Thyroid gland (tissue), 4 donors: ENCODE measurements at places on chromosomes 1 and 21.

- DNase-seq, result no peak
These were observed 992 bp upstream of the SSX2IP start for GRCh38 chr1:84691122-84691783.

- DNase-seq, result no peak
These were observed 56.6 kb downstream of the TMEM53 start for GRCh38 chr1:44617703-44618029.

- no peak for DNase-seq
These were observed 37.3 kb downstream of the OLFML2B start for GRCh38 chr1:161986328-161986727.

DNA sequence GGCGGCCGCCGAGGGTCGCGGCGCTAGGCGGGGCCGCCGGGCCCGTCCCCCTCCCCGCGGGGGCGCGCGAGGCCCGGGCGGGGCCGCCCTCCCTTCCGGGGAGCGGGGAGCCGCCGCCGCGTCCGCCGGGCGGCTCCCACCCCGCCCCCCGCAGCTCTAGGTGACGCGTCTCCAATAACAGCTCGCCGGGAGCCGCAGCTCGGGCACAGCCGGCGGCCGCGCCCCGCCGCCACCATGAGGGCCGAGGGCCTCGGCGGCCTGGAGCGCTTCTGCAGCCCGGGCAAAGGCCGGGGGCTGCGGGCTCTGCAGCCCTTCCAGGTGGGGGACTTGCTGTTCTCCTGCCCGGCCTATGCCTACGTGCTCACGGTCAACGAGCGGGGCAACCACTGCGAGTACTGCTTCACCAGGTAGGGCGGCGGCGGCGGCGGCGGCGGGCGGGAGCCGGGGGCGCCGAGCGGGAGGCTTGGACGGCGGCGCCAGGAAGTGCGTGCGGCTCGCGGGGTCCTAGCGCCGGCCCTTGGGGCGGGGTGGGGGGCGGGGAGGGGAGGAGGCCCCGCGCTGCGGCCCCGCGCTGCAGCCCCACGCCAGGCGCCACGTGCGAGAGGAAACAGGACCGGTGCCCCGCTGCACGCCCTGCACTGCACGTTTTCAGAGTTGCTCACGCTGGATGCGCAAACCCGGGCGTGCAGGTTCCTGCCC lies at the start of gene SMYD2:
TSS of gene SMYD2 (plus strand) at position 139 of the 699 bp plus-strand sequence. CDS start at position 235, 96 bp downstream.
- DNase-seq, result peak; percentile 83

- DNase-seq, result no peak
These were observed 132.9 kb downstream of the SYF2 start for GRCh38 chr1:25099343-25099951.

- peak; percentile 79 for DNase-seq
These were observed 11.0 kb upstream of the PGD start for GRCh38 chr1:10387677-10388386.

DNA sequence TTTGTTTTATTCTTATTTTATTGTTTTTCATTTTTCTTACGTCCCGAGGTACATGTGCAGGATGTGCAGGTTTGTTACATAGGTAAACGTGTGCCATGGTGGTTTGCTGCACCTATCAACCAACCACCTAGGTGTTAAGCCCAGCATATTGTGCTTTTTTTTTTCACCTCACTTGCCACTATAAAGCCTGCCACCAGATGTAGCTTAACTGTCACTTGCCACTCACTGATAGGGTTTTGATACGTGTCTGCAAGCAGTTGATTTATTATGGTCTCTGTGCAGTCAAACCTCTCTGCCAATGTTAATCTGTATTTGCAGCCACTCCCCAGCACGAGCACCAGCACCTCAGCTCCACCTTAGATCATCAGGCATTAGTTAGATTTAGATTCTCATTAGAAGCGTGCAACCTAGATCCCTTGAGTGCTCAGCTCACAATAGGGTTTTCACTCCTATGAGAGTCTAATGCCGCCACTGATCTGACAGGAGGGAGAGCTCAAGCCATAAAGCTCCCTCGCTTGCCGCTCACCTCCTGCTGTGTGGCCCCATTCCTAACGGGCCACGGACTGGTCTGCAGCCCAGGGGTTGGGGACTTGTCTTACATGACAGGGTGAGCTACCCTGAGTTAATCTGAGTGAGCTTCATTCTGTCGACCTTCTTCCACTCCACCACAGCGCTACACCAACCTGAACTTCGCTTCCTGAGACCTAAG lies 17.9 kb upstream of the ABCG1 start:
- no peak for DNase-seq

DNA sequence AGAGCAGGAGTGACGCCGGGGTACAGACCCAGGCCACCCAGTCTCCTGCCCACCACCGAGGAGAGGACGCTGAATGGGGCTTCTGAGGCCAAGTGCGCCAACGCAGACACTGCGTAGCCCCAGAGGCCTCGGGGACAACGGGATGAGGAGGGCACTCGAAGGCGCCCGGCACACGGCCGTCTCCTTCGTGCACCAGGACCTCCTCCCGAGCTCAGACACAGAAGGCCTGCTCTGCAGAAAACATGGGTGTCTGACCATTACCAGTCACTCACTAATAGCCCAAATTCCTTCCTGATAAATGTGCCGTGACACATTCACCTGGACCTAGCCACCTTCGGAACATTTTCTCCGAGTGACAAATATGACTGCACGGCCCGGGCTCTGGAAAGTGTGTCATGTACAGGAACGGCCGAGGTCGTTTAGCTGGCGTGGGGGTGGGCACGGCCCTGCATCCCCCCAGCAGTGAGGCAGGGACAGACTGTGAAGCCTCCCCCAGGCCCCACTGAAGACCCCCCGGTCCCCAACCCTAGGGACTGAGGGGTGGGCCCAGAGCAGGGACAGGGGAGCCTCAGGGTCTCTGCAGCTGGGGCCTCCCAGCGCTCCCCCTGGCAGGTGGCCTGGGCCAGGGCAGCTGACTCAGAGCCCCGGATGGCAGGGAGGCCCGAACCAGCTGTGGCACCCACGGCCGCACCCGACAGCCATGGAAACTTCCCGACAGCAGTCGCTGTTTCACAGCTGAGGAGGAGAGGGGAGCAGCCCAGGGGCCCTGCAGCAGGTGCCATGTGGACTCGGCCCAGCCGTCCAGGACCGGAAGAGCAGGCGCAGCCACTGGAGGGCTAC lies 16.7 kb upstream of the COL6A2 start:
- no peak for DNase-seq

DNA sequence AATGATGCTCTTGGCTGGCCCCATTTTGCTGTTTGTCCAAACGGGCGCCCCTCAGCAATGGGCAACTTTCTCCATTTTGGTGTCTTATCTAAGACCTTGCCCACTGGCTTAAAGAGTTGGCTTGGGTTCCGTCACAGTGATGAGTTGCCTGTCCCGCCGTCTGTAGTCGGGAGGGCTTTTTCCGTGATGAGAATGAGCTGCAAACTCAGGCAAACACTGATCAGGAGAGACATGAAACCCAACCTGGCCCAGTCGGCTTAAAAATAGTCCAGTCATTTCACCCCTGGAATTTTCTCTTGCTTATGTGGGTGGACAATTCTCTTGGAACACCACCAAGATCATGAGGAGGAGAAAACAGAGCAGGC lies 79.3 kb downstream of the ST6GALNAC3 start:
- no peak for DNase-seq

DNA sequence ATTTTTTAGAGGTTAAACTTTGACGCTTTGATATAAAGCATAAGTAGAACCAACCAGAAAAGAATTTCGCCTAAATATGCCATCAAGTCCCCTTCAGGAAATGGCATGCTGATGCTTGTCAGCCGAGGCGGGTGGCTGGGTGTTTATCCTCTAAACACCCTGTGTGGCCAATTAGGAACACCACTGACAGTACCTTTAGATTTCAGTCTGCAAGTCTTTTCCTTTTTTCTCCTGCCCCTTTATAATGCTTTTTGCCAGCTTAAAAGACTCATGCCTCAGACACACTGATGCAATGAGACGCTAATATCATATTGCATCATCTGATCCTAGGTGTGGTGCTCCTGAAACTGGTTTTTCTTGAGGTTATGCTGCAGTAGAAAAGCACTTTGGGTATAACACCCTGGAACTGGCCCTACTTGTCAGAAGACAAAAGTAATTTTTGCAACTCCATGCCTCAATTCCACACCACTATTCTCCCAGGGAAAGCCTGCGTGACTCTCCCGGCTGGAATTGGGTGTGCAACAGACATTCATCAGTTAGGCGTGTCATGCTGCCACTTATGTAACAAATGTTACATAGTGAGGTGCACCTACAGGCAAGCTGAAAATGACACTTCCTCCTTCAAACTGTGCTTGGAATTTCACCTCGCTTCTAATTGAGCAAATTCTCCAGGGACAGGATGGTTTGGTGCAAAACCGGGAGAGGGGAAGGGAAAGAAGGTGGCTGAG lies 2.0 kb upstream of the RCC2 start:
- no peak for DNase-seq

DNA sequence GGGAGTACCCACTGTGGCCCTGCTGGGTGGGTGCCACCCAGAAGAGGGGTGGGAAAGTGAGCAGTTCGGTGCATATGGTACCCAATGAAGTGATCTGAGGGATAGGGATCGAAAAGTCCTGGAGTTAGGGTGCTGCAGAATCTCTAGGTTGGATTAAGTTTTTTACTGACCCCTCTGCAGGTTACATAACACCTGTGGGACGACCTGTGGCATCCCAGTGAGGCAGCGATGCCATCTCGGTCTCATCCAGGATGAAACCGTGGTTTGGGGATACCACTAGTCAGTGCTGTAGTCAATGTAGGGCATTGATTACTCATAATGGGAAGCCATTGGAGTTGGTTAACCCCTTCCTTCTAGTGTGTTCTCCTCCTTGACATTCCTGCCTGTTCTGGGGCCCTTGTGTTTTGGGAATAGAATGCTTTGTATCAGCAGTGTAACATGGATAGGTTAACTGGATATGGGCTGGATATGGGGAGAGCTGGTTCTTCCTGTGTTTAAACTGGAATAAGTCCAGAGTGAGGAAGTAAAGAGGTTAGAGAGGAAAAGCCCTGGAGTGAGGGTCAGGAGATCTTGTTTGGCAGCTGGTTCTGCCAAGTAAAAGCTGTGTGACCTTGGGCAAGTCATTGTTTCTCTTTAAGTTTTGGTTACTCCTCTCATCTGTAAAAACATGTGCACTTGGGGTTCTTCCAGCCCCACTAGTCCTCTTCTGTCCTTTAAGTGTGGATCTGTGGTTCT lies 42.8 kb upstream of the ATF3 start:
- no peak for DNase-seq

DNA sequence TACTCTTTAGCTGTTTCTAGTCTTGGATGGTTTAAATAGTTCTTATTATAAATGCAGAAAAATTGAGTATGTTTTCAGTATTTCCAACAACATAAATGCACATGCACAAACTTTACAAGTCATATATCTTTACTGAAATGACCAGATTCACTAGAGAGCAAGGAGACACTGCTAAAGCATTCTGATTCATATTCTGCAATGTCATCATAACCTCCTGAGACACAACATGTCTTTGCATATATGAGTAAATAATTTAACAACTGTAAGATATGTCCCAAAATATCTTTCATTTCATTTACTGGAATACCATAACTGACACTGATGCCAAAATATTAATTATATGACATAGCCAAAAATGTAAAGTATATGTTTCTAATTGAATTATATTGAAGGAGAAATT lies 16.8 kb upstream of the SAMSN1 start:
- no peak for DNase-seq

GRCh38 chr1:115949156-115949555 lies 27.2 kb upstream of the SLC22A15 start:
- DNase-seq, result no peak

- no peak for DNase-seq
These were observed 257.5 kb downstream of the TOMM20 start for GRCh38 chr1:234871039-234871709.

GRCh38 chr1:76951153-76951552 lies 83.9 kb downstream of the ST6GALNAC5 start:
- no peak for DNase-seq

DNA sequence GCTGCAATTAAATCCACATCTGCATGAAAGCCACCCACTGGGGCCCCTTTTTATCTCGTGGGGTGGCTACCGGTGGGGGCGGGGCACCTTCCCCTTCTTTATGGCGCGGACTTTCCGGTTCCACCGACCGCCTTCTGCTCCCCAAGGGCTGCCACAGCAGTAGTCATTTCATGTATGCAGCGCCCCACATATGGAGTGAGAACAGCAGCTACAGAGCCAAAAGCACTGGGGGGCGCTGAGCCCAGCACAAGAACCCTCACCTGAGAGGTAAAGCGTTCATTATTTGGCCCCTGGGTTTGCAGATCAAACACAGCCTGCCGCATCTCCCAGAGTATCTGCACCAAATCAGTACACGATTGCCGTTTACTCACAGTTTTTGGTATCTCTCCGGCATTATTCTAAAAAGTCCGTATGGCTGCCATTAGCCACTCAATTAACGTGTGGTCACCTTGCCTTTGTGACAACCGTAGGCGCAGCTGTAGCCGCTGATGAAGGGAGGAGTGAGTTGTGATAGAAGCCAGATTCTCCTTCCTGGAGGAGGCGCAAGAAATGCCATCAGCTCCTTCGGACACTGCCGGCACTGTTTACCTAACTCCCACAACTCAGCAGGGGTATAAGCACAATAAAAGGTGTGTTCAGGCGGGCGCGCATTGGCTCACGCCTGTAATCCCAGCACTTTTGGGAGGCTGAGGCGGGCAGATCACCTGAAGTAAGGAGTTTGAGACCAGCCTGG lies 30.4 kb upstream of the CR2 start:
- DNase-seq, result no peak

- no peak for DNase-seq
These were observed 20.6 kb upstream of the OLFML3 start for GRCh38 chr1:113958691-113959090.

DNA sequence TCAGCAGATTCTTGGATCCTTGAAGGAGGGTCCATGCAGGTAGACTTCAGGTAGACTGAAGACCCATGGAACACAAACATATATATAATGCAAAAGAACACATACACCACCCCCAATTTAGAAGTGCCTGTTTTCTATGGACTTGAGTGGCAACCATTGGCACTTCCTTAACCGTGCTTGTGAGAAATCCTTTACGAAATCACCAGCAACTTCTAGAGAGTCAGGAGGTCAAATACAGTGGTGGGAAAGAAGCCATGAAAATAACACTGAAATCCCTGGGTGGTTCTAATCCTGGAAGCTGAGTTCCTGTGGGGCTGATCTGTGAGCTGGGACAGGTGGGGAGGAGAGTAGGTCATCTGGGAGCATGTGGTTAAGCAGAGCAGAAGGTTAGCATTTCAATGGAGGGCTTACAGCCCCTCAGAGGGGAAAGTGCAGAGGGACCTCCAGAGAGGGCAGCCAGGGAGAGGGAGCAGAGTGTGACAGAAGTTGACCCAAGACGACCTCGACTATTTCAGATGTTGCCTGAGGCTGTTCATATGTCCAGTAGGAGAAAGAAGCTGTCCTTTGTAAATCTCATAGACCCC lies 13.0 kb upstream of the IL10 start:
- no peak for DNase-seq

DNA sequence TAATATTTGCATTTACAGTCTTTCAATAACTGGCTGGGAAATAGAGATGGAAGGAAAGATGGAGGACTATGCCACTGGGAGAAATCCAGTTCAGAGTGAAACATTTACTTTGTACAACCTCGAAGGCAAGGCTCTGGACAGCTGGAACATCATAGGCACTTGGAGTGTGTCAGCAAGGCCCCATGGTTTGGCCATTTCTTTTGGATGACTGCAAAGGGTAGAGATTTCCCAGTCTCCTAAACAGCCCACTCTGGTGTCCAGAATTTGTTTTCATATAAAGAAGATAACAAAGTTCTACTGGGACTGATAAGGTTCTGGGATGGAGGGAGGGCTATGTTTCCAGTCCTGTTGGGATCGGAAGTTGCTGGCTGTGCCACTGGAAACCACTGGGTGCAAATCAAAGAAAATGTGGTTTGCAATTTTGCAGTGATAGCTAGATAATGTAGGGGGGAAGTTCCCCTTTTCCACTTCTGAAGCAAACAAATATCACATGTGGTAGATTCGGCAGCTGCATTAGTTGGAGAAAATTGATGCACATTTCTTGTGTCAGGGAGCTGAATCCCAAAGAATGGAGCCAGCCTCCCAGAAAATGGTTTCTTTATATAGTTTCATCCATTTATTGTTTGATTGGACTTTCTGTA lies 16.2 kb downstream of the KCND3 start:
- DNase-seq, result no peak
